ENCODE measurements at places on chromosomes 12 and 14.

- DNase-seq = no peak
Observed at GRCh38 chr12:121990692-121991603, 30.7 kb upstream of the BCL7A start.

GRCh38 chr14:57530571-57530970 lies 36.9 kb upstream of the CCDC198 start:
- no peak for DNase-seq

DNA sequence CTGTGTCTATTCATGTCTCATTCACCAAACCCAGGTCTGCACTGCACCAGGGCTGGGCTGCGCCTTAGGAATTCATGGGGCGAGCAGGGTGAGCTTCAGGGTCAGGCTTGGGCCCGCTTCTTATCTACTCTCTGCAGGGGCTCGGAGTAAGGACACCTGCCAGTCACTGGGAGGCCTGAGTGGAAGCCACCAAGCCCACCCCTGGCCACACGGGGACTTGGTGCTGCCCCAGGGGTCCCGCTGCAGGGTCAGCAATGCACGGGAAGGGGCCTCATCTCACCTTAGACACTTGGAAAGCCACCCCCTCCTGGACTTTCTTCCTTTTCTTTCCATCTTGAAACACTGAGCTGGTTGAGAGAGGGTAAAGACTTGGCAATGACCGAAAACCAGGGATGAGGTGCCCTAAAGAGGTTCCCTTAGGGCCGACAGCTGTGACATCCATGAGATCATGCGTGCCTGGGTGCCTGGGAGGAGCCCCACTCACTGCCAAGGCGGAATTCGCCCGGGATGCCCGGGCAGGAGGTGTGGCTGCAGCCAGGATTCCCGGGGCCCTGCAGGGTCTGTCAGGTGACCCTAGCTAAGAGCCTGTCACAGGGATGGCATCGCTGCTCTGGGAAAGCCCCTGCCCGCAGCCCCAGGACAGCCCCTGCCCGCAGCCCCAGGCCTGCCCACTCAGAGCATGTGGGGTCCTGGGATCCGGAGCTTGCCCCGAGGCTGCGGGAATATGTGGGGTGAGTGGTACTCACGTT lies 45.5 kb upstream of the EML1 start:
- no peak for DNase-seq

- DNase-seq = no peak
Observed at GRCh38 chr12:6790496-6791150, 1.3 kb downstream of the CD4 start.

DNA sequence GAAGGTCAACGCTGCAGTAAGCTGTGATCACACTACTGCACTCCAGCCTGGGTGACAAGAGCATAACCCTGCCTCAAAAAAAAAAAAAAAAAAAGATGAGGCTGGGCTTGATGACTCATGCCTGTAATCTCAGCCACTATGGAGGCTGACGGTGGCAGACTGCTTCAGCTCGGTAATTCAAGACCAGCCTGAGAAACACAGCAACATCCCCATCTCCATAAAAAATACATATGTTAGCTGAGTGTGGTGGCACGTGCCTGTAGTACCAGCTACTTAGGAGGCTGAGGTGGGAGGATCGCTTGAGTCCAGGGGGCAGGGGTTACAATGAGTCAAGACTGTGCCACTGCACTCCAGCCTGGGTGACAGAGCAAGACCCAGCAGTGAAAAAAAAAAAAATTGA lies 50.4 kb downstream of the GXYLT1 start:
- no peak for DNase-seq

DNA sequence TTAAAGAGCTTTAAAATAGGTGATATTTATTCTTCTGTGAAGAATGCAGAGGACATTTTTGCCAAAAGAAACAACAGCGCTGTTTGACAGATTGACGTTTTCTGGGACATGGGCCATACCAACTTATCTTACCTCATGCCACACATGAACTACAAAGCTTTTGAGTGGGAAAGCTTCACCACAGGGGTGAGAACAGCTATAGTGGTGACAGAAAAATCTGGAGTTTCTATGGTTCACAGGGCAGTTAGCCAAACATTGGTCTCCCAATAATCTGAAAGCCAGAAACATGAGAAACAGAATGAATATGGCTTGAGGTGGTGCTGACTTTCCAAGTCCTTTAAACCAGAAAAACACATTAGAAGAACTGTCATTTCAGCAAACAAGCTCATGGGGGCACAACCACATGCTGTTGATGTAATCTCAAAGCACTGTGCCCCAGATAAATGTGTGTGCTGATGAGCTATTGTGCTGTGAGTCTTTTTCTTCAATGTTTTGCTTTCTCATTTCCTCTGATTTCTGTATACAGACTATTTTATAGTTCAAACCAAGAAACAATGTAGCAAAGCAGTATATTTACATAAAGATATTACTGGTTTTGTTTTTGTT lies 905.4 kb downstream of the SLC16A7 start:
- no peak for DNase-seq

GRCh38 chr14:101973356-101973755 lies 9.0 kb downstream of the DYNC1H1 start:
- no peak for DNase-seq

DNA sequence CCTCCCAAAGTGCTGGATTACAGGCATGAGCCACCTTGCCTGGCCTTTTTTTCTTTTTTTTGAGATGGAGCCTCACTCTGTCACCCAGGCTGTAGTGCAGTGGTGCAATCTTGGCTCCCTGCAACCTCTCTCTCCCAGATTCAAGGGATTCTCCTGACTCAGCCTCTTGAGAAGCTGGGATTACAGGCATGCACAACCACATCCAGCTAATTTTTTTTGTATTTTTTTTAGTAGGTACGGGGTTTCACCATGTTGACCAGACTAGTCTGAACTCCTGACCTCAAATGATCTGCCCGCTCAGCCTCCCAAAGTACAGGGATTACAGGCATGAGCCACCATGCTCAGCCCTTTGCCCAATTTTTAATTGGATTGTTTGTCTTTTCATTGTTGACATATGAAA lies 58.0 kb downstream of the SINHCAF start:
- no peak for DNase-seq

GRCh38 chr14:80304125-80304766 lies 92.9 kb upstream of the DIO2 start:
- no peak for DNase-seq

GRCh38 chr12:25236190-25236589 lies 14.5 kb downstream of the KRAS start:
- DNase-seq = no peak

- no peak for DNase-seq
Observed at GRCh38 chr12:41325336-41325735, 137.2 kb downstream of the PDZRN4 start.

GRCh38 chr12:17456486-17456885 lies 633.5 kb downstream of the RERGL start:
- DNase-seq = no peak

GRCh38 chr14:26855077-26855753 lies 257.4 kb upstream of the NOVA1 start:
- no peak for DNase-seq

DNA sequence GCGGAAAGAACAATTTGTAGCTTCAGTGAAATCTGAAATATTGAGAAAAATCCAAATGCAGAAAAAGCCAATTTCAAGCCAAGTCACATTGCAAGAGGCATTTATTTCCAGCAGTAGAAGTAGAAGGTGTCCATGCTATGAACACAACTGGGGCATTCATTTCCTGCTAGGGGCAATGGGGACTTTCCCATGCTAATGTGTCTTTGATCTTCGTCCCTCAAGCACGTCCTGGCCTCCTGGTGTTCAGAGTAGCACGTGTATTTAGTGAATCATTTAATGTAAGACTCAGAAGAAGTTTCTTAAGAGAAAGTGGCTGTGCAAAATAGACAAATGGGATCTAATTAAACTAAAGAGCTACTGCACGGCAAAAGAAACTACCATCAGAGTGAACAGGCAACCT lies 267.9 kb downstream of the TMEM132C start:
- no peak for DNase-seq

DNA sequence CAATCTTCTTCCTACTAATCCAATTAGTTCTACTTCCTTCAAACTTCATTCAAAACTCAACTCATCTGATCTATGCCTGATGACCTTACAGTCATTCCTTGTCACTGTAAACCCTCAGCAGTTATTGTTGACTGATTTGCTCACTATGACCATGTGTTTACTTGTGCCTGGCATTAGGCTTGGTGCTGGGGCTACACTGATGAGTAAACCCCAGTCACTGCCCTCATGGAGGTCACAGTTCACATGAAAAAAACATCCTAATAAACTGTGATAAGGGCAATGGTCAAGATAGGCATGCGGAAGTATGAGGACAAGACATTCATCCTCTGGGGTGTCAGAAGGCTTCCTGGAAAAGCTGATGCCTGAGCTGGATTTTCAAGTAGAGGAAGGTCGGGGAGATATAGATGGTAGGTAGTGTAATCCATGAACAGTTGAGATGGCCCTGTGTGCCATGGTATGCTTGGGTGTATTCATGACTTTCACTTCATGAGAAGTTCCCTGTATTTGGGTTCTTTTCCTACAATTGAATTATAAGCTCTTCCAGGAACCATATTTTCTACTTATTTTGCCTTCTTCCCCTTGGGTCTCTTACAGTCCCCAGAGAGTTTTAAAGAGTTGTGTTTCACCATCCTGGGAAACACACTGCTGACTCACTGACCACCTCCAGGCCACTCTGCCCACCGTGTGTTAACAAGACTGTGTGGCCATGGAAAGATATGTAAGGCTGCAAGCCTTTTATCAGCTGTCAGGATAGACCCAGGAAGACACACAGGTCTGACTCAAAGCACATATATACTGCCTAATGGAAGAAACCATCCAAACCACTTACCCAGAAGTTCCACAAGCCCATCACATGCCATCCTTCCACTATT lies 38.7 kb upstream of the DUSP6 start:
- DNase-seq = no peak

DNA sequence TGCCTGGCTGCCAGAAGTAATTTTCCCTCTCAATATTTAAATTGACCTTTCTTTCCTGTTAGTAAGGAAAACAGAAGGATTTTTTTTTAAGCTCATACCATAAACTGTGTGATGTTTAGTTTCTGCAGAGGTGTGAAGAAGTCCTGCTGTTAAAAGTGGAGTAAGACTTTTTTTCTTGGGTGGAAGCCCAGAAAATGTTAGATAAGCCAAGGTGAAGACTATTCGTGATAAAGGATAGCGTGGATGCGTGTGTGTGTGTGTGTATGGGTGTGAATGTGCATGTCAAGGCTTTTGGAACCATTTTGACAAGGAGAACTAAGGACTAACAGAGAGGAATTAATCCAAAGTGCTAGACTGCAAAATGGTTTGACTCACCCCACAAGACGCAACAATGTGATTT lies 152.9 kb upstream of the SEL1L start:
- no peak for DNase-seq

DNA sequence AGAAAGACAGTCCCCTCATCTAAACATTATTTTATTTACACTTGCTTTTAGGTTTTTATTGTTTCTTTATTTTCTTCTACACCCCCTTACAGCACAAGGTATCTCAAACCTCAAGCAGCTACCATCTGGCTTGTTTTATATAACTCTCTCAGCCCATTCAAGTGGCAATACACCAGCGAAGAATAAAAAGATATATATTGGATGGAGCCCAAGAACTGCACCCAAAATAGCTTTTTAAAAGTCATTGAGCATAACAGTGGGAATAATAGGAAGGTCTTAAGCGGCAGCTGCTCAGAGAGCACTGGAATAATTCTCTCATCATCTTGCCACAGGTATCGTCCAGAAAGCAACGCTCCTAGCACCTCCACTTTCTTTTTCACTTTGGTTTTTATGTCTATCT lies 322.5 kb downstream of the SYT1 start:
- no peak for DNase-seq

DNA sequence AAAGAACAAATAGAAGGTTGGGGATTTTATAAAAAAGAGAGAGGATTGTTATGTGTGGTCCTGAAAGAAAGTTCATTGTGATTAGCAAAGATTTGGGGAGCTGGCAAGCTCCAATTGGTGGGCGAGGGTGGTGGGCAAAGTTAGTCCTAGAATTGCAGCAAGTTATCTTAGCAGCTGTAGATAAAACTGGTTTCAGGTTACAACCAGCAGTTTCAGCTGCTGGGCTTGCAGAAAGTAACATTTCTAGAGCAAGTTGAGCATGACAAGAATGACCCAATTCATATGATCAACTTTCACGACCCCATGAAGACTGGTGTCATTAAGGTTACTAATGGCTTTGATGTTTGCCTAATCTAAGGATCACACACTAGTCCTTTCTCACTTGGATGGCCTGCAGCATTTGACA lies 177.9 kb upstream of the NUDT4 start:
- DNase-seq = no peak

GRCh38 chr12:50411051-50411660 lies 10.5 kb downstream of the LARP4 start:
- no peak for DNase-seq

- no peak for DNase-seq
Observed at GRCh38 chr14:67018720-67019119, 170.5 kb upstream of the GARIN2 start.

- no peak for DNase-seq
Observed at GRCh38 chr14:63542231-63542999, 762 bp downstream of the PPP2R5E start.

- DNase-seq = no peak
Observed at GRCh38 chr12:100851637-100852036, 57.1 kb downstream of the ANO4 start.

DNA sequence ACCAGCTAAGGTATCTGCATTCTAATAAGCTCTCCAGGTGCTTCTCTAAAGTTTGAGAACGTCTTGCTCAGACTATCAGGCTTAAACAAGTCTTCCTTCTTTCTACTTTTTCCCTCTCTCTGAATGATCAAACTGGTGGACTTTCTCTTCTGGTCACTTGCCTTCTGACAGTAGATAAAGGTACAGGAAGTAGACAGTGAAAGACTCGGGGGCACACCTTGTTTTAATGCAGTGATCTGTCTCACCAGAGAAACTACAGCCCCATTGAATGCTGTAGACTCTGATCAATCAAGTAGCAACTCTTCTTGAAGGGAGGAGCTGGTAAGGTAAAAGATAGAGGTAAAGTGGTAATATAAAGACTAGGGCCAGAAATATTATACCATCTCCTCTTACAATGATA lies 48.1 kb upstream of the ATXN7L3B start:
- DNase-seq = no peak

- no peak for DNase-seq
Observed at GRCh38 chr12:21369141-21369980, 3.3 kb upstream of the IAPP start.

- no peak for DNase-seq
Observed at GRCh38 chr12:106064721-106065021, 74.1 kb downstream of the NUAK1 start.

DNA sequence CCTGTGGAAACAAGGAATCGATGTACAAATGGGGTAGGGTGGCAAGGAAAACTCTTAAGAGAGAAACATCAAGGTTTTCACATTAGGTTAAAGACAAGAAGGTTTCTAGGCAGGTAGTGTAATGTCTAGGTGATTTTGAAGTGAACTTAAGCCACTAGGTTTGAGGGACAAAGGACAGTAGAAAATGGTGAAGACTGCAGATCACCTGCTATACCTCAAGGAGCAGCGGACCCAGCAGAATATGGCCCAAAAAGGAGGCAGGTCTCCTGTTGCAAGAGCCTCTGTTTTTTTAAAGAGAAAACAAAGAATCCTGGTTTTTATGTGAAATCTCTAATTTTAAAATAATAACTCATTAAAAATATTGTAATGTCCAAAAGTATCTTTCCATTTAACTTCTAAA lies 178.1 kb downstream of the ACSS3 start:
- no peak for DNase-seq

GRCh38 chr12:97560350-97560749 lies 97.7 kb downstream of the RMST start:
- no peak for DNase-seq
